ENCODE measurements at places on chromosomes 1 and 21.
A peak's percentile ranks its signal among the peaks of the same experiment; 100 is the strongest.

DNA sequence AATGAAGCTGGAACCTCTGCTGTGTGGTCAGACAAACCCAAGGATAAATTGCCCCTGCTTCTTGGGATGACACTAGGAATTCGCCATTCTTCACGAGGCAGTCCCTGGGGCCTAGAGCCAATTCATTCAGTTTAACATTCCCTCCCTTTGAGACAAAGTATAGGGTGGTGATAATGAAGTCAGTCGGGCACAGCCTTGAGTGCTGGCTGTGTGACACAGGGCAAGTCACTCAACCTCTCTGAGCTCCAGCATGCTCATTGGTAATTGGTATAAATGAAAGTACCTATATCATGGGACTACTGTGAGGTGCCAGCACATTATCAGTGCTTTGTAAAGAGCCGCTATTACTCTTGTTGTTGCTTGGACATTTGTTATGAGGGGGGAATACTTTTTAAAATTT lies 64.9 kb upstream of the DIRAS3 start:
- DNase-seq, result no peak

GRCh38 chr1:247998811-247999210 lies 14.6 kb upstream of the OR2L5 start:
- no peak for DNase-seq

DNA sequence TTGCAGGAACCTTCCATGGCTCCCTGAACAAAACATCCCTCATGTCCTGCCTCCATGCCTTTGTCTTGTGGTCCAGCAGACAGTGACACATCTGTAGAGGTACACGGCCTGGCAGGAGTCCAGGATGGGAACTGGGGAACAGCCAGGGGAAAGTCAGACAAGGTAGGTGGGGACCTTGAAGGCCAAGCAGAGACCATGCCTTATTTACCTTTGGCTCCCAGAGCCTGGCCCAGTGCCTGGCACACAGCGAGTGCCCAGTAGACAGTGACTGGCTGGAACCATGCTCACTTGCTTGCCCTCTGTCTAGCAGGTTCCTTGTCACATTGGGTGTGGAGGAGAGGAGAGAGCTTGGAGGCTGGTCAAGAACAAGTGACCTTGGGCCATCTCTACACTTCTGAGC lies 81.0 kb downstream of the BCAR3 start:
- no peak for DNase-seq

DNA sequence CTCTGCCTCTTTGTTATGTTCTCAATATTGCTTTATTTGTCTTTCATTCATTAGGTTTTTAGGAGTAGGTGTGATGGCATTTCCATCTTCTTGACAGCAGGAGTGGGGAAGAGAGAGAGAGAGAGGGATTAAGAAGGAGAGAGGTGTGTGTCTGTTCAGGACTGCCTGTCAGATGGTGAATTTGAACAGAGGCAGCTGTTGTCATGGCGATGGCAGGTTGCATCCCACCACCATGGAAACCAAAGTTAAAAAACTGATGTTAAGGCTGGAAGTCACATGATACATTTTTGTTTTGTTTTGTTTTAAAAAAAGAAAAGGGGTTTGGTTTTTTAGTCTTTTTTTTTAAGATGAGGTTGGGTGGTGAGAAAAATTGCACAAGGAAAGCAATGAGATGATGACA lies 18.3 kb downstream of the CACNA1E start:
- DNase-seq, result no peak

DNA sequence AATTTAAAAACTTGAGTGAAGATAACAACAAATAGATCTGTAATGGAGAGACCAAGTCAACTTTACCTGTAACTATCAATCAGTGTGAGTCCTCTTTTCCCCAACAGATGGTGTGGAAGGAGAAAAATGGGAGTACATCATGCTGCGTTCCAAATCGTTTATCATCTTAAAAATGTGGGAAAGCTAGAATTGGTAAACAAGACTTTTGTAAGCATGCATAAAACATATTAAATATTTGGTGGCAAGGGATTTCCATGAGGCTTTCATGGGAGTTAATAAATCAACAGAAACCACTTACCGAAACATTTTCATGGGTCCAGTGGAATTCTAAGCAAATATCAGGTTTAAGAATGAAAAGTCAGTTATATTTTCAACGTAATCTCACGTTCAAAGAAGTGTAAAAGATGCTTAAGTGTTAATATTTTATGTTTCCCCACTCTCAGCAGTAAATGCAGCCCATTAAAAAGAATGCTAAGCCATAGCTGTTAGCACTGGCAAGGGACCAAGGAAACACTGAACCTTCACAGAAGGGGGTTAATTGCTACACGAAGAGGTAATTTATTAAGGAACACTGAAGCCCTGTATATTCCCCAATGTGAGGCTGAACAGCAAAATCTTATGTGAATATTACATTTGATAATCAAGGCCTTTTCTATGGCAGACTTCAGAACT lies 117.0 kb downstream of the ZC3H11B start:
- DNase-seq, result no peak

- DNase-seq, result no peak
Observed at GRCh38 chr1:212500983-212501382, 68.3 kb downstream of the NENF start.

GRCh38 chr1:113928187-113928930 lies 765 bp upstream of the HIPK1 start:
- DNase-seq, result no peak

- DNase-seq, result no peak
Observed at GRCh38 chr21:34925597-34925996, 123.5 kb downstream of the RUNX1 start.

GRCh38 chr1:19341201-19342061 lies 29.3 kb downstream of the SLC66A1 start:
- peak; percentile 87 for DNase-seq

- DNase-seq, result no peak
Observed at GRCh38 chr1:64097859-64098258, 105.6 kb upstream of the UBE2U start.

Measured in tibial artery (tissue), 4 donors.